ENCODE measurements at places on chromosomes 1 and 21.

GRCh38 chr1:9039761-9040658 is 13.8 kb upstream of the SLC2A7 start:
- no peak for DNase-seq

GRCh38 chr1:91499904-91500755 is 521 bp upstream of the CDC7 start:
- DNase-seq: no peak

DNA sequence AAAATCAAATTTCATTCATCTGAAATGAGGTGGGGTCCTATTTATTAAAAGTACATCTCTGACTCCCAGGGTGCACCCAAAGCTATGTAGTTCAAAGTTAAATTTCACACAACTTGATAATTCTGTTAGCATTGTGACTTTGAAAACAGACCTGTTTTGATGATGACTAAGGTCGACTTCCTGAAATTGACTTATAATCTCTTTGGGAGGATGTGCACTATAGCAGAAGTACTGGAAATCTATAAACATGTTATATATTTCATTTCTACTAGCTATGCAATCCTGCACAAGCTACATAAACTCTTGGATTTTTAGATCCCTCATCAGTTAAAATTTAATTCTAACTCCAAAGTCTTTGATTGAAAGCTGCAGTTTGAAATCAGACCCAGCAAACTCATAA is 507.6 kb downstream of the NEGR1 start:
- no peak for DNase-seq

GRCh38 chr1:5615076-5615475 is 377.1 kb downstream of the NPHP4 start:
- DNase-seq: no peak

GRCh38 chr1:80722611-80723010 is 1078.1 kb upstream of the ADGRL2 start:
- DNase-seq: no peak

- DNase-seq: no peak
Observed at GRCh38 chr1:10160173-10160572, 50.2 kb upstream of the KIF1B start.

GRCh38 chr1:214952648-214953047 is 129.9 kb upstream of the KCNK2 start:
- no peak for DNase-seq

- DNase-seq: no peak
Observed at GRCh38 chr1:76035053-76035452, 39.5 kb upstream of the ST6GALNAC3 start.

GRCh38 chr1:62128745-62129144 is 65.9 kb upstream of the L1TD1 start:
- no peak for DNase-seq

DNA sequence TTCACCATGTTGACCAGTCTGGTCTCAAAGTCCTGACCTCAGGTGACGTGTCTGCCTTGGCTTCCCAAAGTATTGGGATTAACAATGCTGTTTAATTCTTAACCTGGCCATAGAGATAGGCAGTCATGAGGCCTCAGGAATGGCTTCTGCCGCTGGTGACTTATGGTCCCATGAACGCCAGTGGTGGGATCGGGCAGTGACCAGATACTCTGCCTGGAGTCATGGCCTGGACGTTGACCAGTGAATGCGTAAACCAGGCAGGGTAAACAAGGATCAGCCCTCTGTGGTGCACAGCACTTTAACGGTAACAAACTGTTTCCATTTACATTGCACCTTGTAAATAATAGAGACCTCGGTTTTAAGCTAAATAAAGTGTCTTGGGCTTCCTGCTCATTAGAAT is 23.0 kb downstream of the MTARC1 start:
- no peak for DNase-seq

DNA sequence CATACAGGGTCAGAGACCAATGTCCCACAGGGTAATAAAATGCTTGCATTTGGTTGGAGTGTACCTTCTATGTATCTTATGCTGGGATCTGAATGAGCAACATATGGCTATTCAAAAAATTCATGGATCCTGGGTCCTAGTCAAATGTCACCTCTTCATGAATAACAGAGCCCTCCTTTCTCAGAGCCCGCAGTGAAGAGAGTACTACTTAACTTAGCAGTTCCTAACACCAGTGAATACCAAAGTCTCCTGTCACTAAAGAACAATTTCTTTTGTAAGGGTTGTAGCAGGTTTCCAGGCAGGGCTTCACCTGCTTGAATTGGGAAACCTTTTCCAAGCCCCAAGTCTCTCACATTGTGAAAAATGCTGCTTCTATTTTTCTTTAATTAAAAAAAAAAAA is 483.0 kb upstream of the DEPDC1 start:
- DNase-seq: no peak

- no peak for DNase-seq
Observed at GRCh38 chr1:109625176-109625575, 5.5 kb downstream of the AMPD2 start.

DNA sequence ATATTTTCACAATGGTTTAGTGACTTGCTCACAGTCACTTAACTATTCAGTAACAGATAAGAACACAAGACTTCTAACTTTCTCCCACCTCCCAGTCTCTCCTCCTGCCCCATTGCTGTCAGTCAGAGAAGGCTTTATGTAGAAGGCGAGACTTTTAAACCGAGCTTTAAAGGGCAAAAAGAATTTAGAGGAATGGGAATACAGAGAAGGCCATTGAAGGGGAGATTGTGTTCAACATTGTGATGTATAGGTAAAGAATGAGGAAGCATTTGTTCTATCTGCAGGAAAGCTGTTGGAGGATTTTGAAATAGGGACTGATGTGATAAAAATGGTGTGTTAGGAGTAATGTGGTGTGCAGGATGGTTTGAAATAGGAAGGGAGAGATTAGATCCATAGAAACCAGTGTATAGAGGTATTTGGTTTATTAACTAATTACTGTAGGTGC is 7.3 kb downstream of the POU2F1 start:
- DNase-seq: no peak

GRCh38 chr1:41870076-41870562 is 48.6 kb downstream of the HIVEP3 start:
- DNase-seq: no peak

DNA sequence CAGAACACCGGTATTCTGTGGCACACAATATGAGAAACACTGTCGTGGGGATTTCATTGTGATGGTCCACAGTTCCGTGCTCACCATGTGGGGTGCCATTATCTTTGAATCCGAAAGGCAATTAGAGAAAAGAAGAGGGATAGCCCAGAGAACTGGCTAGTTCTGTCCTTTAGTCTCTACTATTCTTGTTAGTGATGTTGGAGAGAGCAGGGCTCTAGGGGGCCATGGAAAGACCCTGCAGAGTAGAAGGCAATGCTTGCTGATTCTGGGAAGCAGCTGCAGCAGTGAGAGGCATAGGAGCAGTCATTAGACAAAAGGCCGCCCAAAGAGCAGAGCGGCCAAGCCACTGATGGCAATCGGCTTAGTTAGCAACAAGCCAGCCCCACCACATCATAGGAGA is 146.3 kb downstream of the TSEN15 start:
- no peak for DNase-seq

DNA sequence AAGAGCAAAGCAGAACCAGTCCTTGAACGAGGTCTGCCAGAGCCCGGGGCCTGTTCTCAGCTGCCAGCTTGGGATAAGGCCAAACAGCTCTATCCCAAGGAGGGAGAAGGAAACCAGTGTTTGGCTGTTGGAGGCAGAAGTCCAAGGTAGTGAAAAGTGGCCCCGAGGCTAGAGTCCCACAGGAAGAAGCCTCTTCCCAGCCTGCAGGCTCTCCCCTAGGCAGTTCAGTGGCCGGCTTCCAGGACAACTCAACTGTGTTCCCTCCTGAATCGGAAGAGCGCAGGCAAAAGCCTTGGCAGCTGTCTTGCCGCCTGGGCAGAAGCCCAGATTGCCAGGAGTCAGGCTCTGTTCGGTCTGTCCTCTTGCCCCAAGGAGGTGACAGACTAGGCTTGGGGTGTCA is 19.3 kb downstream of the QSOX1 start:
- DNase-seq: no peak

GRCh38 chr1:65393347-65393746 is 27.1 kb upstream of the LEPR start:
- DNase-seq: no peak

- no peak for DNase-seq
Observed at GRCh38 chr1:54460861-54461387, 54.7 kb upstream of the SSBP3 start.

DNA sequence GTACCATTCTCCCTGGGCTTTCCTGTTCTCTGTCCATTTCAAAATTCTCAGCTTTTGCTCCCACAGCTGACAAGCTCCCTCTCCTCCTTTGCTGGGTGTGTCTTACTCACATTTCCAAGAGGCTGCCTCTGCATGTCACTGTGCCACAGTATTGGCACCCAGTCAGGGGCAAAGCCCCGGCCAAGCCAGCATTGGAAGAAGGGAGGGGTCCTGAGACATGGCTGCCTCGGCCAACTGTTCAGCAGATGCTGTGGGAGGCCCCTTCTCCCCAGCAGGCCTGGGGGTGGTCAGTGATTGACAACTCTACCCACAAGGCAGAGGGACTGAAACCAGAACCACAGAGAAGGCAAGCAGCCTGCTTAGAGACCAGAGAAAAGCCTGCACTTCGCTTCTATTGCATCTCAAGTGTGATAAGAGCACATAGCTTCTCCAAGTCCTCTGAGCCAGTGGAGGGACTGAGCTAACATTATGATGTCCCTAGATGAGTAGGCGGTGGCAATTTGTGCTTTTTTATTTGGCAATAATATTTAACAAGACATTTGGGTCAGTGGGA is 294.1 kb downstream of the SIPA1L2 start:
- DNase-seq: no peak

- no peak for DNase-seq
Observed at GRCh38 chr1:235473806-235474205, 30.4 kb downstream of the B3GALNT2 start.

DNA sequence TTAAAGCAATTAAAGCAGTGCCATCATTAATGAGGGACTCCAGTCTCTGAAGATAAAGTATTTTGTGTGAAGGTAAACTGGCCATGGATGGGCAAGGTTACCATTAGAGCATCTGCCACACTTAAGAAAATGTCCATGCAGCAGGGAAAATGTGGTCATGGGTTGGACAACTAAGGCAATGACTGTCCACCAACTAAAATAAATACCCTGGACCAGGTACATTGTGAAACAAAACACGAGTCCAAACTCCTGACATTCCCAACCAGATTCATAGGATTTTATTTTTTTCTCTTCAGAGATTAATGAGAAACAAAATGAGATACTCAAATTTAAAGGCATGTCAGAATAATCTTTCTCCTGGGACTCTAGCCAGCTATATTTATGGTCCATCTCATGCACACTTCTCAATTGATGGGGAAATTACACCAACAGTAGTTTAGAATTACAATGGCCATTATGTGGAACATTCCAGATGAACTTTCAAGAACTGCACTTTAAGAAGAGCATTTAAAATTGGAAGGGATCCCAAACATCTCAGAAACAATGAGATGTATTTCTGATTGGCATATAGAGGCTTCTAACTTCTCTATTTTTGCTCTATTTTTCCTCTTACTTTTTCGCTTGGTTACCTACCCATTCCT is 8.1 kb downstream of the GBP7 start:
- DNase-seq: no peak

DNA sequence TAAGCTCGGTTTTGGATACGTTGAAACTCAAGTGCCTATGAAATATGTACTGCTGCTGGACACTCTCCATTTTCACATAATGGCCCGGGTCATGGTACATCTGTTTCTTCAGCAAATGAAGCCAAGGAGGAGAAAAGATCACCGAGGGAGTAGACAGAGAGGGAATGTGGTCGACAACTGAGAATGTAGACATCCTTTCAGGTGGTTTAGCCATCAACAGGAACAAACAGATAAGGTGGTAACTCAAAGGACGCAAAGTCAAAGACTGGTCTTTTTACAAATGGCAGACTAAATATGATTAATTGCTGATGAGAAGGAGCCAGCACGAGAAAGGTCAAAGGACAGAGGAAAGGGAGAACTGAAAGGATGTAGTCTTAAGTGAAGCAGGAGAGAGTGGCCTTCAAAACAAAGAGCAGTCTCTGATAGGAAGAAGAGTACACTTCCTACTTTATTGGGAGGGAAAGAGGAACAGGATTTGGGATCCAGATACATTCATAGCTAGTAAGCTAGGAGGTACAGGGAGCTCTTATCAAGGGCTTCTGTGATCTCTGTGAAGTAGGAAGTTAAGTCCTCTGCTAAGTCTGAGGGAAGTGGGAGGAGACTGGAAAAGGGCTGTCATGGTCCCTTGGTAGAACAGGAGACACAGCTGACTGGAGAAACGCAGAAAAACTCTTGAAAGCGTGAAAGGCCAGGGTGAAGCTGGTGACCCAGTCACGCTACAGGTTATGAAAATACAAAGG is 28.3 kb downstream of the NUP133 start:
- DNase-seq: no peak

DNA sequence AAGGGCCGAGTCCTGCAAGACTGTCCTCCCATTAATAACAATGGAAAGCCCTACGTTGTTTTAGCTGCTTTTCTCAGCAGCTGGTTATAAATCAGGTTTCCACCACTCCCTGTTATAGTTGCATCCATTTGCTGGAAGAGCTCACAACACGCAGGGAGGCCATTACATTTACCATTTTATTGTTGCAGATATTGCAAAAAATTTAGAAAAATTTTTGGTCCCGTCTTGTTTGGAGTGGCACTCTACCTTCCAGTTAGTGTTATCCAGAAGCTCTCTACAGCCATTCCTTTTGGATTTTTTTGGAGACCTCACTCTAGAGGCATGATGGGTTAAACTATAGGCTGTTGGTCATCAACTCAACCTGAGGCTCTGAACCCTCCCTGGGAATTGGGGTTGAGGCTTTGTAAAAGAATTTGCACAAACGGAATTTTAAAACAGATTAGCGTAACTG is 1532.1 kb upstream of the TPTE start:
- DNase-seq: peak; percentile 29

GRCh38 chr1:9108056-9108665 is 20.7 kb downstream of the GPR157 start:
- no peak for DNase-seq

DNA sequence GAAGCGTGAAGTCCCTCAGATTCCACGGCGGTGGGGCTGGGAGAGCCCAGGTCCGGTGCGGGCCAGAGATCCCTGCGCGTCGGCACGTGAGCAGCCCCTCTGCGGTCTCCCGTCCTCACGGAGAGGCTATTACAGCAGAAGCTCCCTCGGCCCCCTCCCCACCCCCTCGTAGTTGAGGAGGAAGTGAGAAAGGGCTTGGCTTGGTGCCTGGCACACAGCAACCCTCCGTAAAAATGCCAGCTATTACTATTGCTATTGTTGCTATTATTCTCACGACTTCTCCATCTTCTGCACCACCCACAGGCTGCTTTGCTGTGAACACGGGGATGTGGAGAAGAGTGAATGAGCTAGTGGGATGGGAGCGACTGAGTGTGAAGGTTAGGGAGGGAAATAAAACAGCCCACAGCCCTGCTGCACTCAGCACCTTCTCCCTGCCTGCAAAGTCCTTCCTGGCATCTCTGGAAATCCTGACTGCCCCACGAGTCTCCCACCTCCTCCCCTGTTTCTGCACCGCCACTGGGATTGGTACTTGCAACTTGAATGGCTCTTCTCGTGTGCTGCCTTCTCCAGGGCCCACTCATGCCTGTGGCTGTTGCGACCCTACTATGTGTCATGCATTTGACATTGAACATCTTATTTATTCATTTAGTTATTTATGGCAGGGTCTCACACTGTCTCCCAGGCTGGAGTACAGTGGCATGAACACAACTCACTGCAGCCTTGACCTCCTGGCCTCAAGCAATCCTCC is 26.6 kb downstream of the ZBTB18 start:
- DNase-seq: no peak
